Activated naive CD4-positive, alpha-beta T cell treated with anti-CD3 and anti-CD28 coated beads, Interleukin-2, amount 50 U/mL, for 16 hours (primary cell): ENCODE measurements at places on chromosomes 1 and 21.
A peak's percentile ranks its signal among the peaks of the same experiment; 100 is the strongest.

- DNase-seq = no peak
Measured at GRCh38 chr1:220003610-220004299, 42.5 kb downstream of the EPRS1 start.

GRCh38 chr1:24085546-24085945 lies 26.4 kb downstream of the MYOM3 start:
- DNase-seq = no peak

- no peak for DNase-seq
Measured at GRCh38 chr1:44296806-44297205, 58.3 kb downstream of the ERI3 start.

DNA sequence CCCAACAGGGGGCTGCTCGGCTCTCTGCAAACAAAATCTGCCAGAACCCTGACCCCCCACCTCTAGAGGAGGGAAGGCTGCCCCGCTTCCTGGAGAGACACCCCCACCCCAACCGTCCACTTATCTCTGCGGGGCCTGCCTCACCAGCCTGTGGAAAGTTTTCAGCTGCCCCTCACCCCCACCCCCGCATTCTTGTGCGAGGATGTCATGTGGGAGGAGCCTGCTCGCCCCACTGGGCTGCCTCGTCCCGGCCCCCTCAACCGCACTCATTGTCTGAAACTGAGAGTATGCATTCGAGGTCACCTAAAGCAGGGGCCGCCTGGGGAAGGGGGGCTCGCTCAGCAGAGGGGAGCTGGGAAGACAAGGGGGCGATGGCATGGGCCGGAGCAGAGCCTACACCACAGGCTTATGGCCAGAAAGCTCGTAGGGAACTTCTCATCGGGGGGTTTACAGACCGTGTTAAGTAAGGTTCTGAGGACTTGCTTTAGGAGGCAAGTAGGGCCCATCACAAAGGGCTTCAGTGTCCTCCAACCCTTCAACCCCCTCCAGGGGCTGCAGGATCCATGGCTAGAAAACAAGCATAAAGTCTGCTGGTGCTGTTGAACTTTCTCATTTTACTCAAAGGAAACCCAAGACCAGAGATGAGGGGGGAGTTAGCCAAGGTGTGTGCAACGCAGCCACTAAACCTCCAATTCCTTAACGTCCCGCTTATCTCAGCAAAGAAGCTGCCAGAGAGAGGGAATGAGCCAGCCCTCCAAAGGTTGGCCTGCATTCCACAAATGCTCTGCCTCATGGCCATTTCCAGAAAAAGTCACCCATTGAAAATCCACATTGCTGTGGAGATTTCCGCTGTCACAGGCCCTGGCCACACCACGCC lies 9.4 kb downstream of the EPHA2 start:
- no peak for DNase-seq

DNA sequence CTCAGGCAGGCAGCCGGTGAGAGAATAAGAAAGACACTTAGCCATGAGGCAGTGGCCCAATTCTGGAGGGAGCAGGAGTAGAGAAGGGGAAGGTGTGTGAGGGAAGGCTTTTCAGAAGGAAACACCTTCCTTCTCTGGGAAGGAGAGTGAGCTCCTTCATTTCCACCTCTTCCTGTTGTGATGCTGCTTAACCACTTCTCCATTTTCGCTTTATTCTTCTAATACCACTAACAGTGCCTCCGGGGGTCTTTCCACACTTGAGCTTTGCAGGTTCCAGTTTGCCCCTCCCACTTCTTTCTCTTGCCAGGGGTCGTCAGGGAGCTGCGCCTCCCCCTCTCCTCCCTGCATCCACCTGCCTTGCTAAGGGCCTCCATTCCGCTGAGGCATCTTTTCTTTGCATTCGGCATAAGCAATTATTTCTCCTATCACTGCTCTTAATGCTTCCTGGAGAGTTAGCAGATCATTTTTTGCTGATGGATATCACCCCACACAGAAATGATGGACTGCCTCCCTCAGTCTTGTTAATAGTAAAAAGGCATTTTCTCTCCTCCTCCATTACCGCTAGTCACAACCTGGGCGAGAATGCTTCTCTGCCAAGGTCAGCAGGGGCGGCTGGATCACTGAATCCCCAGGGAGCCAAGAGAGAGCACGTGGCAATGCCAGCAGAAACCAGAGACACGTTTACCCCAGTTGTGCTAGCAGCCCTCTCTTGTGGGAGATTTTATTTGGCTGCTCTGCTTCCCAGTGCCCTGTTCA lies 74.8 kb downstream of the ELAVL4 start:
- DNase-seq = no peak

DNA sequence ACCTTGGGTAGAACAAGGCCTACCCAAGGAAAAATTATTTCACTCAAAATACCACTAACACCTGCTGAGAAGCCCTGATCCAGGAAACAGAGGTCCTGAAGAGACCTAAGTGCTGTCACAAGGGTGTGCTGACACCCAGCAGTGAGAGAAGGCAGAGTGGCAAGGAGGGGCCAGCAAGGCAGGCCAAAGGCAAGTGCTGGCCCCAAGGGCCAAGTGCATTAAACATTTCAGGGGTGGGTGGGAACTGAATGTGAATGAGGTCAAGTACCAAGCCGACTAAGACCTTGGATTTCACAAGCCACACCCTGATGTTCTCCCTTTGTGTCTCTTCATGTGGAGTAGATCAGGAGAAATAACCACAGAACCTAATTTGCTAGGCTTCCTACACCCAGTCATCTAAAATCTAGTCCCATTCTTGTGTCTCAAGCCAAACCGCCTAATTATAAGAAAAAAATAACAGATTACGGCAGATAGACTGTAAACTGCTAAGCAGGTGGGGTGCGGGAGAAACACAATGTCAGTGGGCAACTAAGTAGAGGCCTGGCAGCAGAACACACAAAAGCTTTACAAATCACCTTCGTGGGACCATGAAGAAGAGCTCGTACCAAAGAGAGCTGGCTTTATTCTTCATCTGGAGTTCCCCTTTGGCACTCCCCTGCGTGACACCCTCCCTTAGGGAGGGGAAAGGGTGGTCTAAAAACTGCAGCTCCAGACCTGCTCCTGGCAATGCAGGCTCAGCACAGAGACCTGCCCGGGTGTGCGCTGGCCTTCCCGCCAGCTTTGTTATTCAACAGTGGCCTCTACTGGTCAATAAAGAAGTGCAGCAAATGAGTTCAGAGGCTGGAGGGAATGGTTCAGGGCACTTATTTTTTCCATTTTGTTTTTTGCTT lies 8.7 kb downstream of the UBE2G2 start:
- DNase-seq = peak; percentile 33

- DNase-seq = no peak
Measured at GRCh38 chr1:39489567-39490239, 1.7 kb upstream of the BMP8A start.

- no peak for DNase-seq
Measured at GRCh38 chr1:94094469-94095111, 26.4 kb downstream of the ABCA4 start.

DNA sequence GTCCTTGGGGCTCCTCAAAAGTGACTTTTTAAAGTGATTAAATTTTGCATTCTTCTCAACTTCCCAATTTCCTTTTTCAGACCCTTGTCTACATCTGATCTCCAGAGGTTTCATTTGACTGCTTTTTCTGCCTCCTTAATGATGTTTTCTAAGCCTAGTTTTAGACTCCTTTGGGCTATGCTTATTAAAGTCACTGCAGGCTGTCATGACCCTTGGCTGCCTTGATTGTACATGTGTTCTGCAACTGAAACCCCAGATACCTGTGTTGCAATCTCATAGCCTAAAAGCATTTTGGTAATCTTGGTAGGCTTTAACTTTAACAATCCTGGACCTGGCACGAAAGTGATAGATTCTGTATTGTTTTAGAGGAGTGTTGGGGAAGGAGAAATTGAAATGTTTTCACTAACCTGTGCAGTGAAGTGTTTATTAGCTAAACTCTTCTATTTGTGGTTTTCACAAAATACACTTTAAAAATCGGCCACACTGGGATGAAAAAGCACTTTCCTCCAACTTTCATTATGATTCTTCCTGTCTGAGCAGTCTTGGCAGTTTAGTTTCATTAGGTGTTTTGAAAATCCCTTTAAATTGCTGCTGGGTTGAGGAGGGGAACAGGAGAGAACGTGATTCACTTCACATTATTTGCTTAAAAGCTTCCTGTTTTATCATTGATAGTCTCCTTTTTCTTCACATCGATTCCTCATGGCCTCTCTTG lies 4.9 kb downstream of the MACO1 start:
- DNase-seq = no peak

GRCh38 chr1:172809750-172810149 lies 150.8 kb downstream of the FASLG start:
- DNase-seq = no peak

- DNase-seq = no peak
Measured at GRCh38 chr1:26405281-26405915, 5.2 kb upstream of the LIN28A start.

DNA sequence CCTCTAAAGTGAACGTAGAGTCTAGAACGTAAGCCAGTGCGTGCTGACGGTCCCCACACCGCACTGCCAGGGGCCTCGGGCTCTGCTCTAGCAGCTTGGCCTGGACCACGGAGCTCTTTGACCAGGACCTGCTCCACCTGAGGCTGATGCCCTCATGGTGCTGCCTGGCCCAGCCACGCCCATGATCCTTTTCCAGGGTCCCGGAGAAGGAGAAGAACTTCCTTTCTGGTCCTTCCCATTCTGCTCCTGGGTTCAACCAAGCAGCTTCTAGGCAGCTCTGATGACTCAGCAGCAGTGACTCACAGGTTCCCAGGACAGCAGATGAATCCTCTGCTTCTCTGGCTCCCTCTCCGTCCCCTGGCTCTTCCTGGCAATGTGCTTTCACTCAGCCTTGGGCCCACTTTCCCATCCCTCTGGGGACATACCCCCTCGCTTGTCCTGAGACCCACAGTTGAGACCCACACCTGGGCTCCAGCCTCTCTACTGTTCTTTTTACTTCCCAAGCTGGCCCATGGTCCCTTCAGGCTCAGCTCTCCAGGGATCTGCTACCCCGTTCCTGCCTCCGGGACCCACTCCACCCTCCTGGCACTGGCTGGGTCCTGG lies 246.3 kb upstream of the RAB4A start:
- DNase-seq = no peak

DNA sequence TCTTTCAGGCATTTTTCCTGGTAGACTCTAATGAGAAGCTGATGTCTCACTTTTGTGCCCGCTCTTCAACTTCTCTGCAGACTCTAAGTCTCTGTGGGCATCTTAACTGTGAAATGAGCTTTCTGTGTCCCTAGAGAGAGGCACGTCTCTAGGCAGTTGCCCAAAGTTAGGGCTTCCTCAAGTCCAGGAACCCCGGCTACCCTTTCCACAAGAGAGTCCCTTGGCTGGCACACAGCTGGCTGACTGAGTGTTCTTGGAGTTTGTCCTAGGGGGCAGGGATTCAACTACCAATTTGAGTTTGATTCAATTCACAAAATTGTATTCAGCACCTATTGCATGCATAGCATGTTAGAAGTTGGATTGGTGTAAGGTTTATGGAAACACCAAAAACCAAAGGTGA lies 1.4 kb downstream of the GPR61 start:
- DNase-seq = no peak

GRCh38 chr1:164830628-164831027 lies 271.6 kb downstream of the PBX1 start:
- DNase-seq = no peak

GRCh38 chr1:77250126-77250525 lies 30.9 kb upstream of the PIGK start:
- DNase-seq = no peak

DNA sequence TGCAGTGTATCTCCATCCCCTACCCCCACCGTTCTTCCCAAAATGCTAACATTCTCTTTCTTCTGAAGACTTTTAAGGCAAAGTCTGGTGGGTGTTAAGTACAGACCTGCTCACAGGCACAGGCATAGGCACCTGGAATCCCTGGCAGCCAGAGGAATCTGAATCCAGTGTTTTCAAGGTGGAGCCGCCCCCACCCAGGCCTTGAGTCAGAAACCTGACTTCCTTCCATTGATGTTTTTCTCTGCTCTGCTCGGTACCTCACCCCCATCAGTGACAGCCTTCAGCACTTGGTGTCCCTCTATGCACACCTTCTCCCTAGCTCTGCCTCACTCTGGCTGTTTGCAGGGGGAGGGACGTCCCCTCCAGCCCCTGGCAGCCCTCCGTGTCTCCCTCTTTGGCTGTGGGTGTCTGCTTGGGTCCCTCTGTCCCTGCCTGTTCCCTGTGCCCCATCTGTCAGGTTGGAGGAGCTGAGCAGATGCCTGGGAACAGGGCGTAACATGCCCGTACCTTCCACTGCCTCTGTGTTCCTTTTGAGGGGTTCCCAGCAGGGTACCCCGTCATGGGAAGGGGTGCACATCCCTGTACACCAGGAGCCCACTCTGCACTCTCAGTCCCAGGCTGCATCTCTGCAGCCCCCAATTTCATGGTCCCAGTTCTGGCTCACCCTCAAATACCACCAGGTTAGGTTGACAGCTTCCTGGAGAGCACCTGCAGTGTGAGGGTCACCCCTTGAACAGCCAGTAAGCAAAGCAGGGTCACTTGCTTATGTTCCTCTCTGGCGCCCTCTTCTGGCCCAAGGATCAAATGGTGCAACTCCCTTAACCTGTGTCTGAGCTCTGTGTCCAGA lies 6.7 kb downstream of the NCDN start:
- peak; percentile 80 for DNase-seq

- DNase-seq = peak; percentile 46
Measured at GRCh38 chr1:192609110-192610079, 26.6 kb upstream of the RGS13 start.

- DNase-seq = no peak
Measured at GRCh38 chr1:177142791-177143271, 21.7 kb downstream of the ASTN1 start.

DNA sequence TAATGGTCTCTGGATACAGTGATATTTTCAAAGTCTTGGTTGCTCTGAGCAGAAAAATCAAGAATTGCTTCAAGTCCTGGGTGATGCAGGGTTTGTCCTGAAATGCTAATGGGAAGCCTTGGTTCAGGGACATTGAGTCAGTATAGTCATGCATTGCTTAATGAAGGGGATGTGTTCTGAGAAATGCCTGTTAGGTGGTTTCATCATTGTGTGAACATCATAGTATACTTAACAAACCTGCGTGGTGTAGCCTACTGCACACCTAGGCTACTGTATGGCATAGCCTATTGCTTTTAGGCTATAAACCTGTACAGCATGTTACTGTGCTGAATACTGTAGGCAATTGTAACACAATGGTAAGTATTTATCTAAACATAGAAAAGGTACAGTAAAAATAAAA lies 36.4 kb downstream of the TBCE start:
- DNase-seq = no peak

DNA sequence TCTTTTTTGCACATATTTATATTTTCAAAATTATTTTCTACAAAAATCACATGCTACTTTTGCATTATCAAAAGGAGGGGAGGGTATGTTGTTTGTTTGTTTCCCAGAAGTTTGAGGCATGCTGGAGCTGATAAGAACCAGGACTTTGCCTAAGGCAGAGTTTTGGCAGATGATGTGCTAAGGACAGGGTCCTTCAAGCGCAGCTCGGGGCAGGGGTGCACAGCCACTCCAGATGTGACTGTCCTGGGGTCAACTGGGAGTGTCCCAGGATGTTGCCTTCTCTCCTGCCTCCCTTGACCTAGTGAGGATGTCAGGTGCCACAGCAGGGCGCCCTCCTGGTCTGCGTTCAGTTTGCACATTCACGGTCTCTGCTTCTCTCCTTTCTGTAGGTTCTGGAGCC lies 42.6 kb upstream of the SRRM1 start:
- no peak for DNase-seq
